ENCODE measurements at places on chromosomes 2 and 18.

DNA sequence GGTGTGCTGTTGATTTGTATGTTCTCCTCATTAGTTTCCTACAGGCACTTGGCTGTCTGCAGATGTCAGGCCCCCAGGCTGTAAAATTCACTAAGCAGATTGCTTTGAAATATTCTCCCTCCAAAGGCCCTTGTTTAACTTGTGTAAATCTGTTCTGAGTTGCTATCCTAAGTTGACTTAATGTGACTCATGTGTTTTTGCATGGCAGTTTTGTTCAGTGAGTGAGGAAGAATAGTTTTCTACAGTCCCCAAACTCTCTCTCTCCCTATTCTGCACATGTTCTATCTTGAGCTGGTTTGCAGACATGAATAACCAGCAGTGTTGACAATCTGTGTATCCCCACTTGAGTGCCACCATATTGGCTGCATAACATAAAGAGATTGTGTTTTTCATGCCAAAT, 1005.4 kb upstream of the DDX18 start:
- DNase-seq: no peak

- DNase-seq: no peak
Observed at GRCh38 chr2:70789304-70790135, 923 bp downstream of the FIGLA start.

GRCh38 chr18:2281086-2281485, 290.2 kb downstream of the METTL4 start:
- no peak for DNase-seq

DNA sequence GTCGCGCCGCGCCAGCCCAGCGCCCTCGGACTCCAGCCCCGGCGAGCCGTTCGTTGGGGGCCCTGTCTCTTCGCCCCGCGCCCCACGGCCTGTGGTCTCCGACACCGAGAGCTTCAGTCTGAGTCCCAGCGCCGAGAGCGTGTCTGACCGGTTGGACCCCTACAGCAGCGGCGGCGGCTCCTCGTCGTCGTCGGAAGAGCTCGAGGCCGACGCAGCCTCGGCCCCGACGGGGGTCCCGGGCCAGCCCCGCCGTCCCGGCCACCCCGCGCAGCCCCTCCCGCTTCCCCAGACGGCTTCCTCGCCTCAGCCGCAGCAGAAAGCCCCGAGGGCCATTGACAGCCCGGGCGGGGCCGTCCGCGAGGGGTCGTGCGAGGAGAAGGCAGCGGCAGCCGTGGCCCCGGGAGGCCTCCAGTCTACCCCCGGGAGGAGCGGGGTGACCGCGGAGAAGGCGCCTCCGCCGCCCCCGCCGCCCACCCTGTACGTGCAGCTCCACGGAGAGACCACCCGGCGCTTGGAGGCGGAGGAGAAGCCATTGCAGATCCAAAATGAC, 1.4 kb downstream of the PHLPP1 start:
- peak; percentile 21 for DNase-seq

DNA sequence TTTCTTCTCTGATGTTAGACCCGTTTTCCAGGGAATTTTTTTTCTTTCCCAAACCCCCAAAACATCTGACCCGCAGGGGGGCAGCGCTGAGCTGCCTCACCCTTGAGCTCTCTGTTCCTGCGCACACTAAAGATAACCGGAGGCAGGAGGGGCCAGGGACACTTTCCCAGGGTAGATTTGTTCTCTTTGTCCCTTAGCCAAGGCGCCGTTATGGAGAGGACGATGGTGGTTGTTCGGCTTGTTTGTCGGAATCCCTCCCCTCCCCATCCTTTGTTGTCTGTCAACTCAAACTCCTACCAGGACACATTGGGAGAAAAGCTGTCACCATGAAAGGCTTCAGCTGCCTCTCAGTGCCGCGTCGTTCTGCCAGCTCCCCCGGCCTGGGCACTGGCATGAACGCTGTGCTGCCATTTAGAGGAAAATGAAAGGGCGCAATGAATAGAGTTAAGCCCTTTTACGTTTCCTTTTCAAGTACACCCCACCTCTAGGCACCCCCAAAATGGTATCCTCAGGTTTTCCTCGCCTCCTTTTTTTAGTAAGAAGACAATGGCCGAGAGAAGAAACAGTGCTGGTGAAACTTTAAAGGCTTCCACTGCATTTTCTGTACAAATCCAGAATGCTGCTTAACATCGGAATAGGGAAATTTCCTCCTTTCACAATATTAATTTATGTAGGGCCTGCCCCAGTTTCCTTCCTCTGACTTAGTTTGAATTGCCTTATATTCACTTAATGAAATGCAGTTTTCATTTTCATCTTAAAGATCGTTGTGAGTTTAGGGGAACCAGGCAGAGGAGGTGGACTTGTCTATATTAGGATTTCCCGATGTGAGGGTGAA, 62.1 kb downstream of the RND3 start:
- no peak for DNase-seq

GRCh38 chr18:76468345-76469304, 26.4 kb downstream of the ZNF516 start:
- no peak for DNase-seq

GRCh38 chr18:77131652-77132368, 773 bp downstream of the MBP start:
- peak; percentile 7 for DNase-seq

All from activated CD4-positive, CD25-positive, alpha-beta regulatory T cell (primary cell).